SW 1271 (cell line): ENCODE measurements at places on chromosomes 1 and 21.

- no peak for DNase-seq
Observed at GRCh38 chr1:169741666-169742394, 8.0 kb upstream of the SELE start.

- DNase-seq, result no peak
Observed at GRCh38 chr1:182965861-182966260, 12.9 kb upstream of the SHCBP1L start.

DNA sequence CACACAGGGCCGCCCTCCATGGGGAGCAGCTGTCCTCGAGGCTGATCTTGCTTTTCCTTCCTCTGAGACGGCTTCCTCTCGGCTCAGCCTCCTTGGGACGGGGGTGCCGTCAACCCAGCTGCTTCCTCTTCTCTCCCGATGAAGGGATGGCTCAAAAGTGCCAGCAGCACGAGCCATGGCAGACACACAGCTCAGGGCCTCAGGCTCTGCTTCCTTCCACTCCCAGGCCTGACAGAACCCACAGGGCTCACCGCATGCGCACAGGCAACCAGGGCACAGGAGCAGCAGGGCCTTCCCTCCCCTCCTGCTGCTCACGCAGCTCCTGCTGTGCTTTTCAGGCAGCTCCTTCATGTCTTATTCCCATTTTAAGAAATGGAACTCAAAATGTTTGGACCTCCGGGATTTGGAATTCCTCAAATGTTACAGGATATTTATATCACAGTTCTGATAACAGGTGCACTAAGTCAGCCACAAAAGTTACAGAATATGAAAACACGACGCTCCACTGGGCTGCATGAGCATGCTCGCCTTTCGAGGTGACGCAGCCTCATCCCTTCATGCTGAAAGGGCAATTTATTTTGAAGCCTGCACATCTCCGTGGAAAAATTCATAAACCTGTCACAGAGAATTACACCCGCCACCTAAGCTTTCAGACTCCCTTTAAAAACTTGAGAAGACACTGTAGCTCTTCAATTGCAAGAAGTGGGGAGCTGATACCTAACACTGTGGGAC, 84.4 kb downstream of the HSF2BP start:
- no peak for DNase-seq

DNA sequence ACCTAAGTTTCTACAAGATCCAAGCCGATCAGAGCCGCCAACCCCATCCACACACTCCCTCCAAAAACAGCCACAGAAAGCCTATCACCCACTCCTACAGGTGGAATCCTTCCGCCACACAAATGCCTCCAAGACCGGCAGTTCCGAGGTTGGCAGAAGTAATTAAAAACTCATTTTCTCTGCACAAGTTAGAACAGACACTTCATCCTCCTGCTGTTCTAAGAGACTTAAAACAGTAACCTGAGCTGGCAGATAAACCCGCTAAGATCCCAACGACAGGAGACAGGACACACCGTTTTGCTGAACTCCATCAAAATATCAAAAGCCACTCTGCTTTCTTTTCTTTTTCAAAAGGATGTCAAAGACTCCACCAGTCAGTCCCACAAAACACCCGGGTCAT, 2.8 kb downstream of the SSBP3 start:
- DNase-seq, result no peak

DNA sequence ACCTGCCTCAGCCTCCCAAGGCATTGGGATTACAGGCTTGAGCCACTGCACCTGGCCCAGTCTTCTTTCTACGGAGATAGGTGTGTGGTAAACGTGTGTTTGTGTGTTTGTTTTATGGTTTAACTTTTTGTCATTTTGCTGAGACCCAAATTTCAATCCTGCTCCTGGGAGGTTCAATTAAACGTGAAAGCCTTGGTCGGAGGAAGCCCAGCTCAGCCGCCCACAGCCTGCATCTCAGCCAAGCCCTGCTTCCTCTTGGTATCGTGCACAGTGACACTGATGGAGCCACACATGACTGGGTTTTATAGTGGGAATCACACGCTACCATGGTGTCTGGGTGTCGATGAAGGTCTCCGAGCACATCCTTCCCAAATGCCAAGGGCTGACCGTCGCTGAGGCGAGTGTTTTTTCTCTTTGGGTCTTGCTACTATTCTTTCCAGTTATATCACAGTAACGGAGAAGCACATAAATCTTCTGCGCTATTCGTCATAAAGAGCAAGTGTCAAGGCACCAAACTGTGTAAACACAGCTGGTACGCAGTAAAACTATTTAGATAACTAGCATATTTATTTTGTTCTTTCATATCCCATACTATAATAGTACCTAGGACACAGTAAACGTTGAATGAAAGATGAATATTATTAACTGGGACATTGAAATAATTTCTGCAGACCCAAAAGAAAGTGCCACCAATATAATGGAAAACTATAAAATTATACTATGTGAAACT, 39.3 kb downstream of the HLCS start:
- no peak for DNase-seq

GRCh38 chr1:59415286-59415850, 118.5 kb downstream of the FGGY start:
- no peak for DNase-seq
